ENCODE measurements at places on chromosomes 6 and 20.

DNA sequence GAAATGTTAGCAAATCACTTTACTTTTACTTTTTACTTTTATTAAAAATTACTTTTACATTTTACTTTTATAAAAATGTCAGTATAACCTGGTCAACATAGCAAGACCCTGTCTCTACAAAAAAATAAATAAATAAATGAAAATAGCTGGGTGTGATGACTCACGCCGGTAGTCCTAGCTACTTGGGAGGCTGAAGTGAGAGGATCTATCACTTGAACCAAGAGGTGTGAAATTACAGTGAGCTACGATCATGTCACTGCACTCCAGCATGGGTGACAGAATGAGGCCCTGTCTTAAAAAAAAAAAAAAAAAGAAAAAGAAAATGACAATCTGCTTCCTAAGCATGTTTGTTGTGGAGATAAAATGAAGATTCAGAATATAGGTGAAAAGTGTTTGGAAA is 31.0 kb upstream of the FBXO30 start:
- no peak for DNase-seq

DNA sequence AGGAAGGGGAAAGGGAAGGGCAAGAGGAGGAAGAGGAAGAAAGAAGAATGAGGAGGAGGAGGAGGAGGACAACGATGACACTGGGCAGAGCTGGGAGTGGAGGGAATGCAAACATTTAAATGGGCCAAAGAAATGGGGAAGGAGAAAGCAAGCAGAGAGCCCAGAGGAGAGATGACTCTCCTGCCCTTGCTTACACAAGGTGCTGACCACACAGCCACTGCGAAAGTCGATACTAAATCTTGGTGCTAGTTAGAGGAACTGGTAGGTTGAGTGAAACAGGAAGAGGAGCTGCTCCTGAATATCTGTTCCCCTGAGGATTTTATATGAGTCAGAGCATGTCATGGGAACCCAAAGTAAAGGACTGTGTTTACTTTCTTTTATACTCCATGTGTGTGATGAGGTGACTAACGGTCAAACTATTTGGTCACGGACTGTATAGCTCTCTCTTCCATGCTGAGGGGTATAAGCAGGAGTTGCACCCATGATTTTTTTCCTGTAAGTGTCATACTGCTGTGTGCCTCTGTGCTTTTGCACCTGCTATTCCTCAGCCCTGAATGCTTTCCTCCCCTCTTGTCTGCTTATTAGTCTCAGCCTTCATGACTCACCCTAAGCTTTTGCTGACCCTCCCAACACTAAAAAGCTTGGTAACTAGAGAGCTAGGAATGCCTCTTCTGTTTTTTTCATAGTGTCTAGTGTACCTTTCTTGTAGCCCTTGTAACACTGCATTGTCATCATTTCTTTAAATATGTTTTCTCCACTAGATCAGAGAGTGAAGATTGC is 9.5 kb upstream of the PAQR8 start:
- peak; percentile 22 for DNase-seq

GRCh38 chr6:125828476-125829039 is 37.8 kb downstream of the NCOA7 start:
- no peak for DNase-seq

DNA sequence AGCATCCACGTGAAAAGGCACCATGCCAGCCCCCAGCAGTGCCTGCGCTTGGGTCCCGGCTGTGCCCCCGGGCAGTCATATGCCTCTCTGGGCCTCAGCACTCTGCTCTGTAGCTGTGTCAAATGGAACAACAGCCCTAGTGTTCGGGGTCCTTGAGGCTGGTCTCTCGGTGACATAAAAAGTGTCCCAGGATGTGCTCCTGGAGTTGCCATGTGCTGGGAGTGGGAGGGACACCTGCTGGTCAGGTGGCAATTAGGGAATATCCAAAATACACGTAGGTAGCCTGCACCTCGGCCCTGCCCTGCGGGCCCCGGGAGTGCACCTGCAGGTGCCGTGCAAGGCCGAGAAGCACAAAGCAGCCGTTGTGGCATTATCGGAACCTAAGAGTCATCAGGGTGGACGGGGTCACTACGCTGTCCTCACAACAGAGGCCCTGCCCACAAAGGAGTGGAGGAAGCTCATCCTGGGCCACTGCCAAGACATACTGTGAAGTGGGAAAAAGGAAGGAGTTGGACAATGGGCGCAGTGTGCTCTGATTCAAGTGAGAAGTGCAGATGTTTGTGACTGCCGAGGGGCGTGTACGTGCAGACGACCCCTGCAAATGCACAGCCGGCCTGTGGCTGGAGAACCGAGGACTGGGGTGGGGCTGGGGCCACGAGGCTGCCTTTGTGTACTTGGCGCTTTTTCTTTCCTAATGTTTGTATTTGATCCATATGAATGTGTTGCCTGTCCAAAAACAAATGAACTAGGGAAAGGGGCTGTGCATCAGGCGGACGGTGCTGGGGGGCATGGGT is 24.6 kb downstream of the SLCO4A1 start:
- no peak for DNase-seq

GRCh38 chr6:158808442-158808833 is 10.7 kb downstream of the EZR start:
- DNase-seq = no peak

- DNase-seq = no peak
Measured at GRCh38 chr6:36783603-36784375, 55.5 kb downstream of the CPNE5 start.

- no peak for DNase-seq
Measured at GRCh38 chr6:1864496-1864895, 254.8 kb downstream of the FOXC1 start.

GRCh38 chr6:5214570-5215052 is 46.1 kb downstream of the LYRM4 start:
- DNase-seq = peak; percentile 62

DNA sequence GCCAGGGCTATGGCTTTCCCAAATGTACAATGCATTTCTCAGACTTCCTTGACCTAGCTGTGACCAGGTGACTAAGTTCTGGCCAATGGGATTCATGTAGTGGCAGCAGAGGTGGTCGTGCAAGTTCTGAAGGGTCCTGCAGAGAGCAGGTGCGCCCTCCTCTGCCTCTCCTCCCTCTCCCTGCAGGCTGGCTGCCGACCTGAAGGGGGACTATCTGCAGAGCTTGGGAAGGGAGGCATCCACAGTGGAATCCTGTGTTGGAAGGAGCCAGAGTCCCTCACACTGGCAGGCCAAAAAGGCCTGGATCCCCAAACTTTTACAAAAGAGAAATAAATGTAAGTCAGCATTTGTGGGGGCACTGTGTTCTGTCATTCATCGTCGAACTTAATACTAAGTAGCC is 66.6 kb downstream of the CDH26 start:
- no peak for DNase-seq

GRCh38 chr20:33349493-33349892 is 51.8 kb downstream of the CDK5RAP1 start:
- no peak for DNase-seq

DNA sequence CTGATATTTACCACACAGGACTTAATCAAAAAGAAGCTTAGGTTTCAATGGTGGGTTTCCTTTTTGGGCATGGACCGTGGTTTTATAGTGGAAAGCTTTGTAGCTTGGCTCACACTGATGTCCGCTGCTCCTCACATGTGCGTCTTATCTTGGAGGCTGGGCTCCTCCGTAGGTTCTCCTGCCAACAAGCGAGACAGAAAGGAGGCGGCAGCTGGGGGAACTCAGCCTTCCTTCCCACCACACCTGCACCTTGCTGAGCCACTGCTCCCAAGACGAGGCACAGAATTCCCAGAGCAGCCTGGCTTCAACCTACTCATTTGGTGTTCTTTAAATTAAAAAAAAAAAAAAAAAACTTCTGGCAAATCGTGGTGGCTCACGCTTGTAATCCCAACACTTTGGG is 235.5 kb upstream of the QKI start:
- no peak for DNase-seq

DNA sequence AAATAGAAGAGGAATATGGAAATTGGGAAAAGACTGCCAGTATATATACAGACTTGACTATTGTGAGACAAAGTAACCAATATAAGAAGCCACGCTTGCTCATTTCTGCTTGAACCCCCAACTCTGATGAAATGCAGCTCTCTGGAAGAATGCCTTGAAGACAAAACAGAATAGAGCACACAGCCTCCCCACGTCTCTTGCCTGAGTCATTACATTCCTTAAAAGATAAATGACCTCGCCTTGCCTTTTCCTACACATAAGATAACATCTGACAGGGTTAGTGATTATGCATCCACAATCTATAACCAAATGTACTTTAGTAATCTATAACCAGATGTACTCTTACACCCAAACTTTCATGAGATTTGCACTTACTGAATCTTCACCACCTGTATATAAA is 141.1 kb upstream of the EEF1E1 start:
- DNase-seq = no peak

DNA sequence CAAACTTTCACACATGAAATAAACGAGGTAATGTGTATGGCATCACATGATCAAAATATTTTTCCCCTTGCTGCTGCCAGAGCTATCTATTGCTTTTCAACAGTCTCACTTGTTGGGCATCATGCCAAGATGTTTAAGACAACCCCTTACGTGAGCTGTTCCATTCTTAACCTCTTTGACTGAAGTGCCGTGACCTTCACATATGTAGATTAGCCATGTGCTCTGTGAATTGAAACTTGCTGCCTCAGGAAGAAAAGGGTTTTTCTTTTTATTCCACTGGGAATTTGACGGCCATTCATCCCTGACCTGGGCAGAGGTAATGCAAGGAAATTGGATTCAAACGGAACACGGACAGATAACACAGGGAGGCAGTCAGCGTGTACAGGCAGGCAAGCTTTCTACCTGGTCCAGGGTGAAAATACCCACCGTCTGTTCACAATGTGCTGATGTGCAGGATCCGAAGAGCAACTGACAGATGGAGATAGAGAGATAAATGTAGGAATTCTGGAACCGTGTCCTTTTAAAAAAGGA is 14.2 kb downstream of the ARID1B start:
- DNase-seq = no peak

DNA sequence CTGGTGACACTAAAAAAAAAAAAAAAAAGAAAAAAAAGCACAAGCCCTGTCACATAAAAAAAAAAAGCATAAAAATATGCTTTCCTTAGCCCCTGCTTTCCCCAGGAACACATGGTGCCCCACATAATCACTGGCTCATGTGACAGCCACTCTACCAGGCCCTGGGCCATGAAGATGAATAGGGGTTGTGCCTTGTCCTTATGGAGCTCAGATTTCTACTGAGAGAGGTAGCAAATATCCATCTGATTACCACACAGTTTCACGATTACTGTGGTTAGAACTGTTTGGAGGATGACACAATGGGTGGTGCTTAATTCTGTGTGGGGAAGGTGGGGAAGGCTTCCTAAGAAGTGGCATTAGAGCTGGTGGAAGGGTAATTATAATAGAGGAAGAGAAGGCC is 9.3 kb downstream of the RAET1E start:
- no peak for DNase-seq

DNA sequence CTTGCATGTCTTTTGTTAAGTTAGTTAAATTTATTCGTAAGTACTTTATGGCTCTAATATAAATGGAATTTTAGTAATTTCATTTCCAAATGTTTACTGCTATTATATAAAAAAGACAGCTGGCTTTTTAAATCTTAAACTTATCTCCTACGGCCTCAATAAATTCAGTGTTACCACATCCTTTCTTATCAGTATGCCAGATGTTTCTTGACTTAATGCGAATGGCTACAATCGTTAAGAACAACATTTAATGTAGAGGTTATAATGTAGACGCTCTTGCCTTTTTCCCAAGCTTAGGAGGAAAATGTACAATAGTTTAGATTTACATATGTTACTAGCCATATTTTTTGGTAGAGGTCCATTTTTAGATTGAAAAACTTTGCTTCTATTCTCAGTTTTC is 659.4 kb downstream of the TENT5A start:
- no peak for DNase-seq
